ENCODE measurements at places on chromosomes 7 and 10. TPM values are rescaled to one million over a fixed set of nuclear protein-coding genes. Genes with fewer than 3 reads are reported as not detected.
A peak's percentile ranks its signal among the peaks of the same experiment; 100 is the strongest.

SRRT gene
- 133 TPM for total RNA-seq

RSPH10B2 gene
- not detected for total RNA-seq

AASS gene
- total RNA-seq = 46.8 TPM

ACSM6 gene
- 1.8 TPM for total RNA-seq

GRCh38 chr10:1247598-1248261, 191.5 kb downstream of the WDR37 start:
- DNase-seq = peak; percentile 19

DNA sequence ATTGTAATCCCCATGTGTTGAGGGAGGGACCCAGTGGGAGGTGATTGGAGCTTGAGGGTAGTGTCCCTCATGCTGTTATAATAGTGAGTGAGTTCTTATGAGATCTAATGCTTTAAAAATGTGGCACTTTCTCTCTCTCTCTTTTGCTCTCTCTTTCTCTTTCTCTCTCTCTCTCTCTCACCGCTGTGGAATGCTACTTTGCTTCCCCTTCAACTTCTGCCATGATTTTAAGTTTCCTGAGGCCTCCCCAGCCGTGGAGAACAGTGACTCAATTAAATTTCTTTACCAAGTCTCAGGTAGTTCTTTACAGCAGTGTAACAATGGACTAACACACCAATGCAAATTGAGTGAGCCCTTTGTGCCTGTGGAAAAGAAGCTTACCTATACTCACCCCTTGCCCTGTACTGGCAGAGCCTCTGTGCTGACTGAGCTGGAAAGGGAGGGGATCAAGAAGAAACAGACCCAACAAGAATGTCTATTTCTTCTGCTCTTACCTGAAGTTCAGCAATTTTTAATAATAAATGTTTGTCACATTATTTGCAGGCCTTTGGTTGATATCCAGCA, 642.5 kb upstream of the KCND2 start:
- DNase-seq = no peak

DNA sequence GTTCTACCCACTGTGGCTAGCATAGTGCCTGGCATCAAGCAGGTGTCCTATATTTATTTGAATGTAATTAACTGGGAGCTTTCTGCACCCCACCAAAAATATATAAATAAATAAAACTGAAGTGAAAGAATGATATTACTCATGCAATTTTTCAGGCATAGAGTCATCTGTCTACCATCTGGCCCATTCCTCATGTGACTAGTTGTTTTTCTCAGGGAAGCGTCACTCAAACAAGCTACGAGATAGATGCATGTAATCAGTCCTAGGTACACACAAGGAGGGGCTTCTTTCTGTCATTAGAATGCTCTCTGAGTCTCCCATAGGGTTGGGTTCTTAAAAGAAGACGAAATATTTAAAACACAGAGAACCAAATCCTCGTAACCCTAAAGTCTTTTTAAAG, 255.5 kb upstream of the KMT2E start:
- no peak for DNase-seq

GRCh38 chr7:125099519-125099918, 169.9 kb upstream of the POT1 start:
- DNase-seq = no peak

DNA sequence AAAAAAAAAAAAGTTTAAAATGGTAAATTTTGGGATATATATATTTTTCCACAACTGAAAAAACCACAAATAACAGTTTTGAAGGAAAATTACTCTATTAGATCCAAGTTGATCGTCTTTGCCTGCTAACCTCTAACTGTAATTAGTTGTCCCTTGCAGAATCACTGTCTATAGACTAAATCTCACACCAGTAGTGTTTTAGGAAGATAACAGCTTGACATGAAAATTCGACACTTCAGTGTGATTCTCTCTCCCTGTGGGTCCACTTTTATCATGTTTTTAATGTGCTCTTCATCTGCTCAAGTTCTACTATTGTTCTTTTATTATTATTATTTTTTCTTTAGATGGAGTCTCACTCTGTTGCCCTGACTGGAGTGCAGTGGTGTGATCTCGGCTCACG, 24.5 kb upstream of the ARHGAP21 start:
- no peak for DNase-seq

- DNase-seq = no peak
Measured at GRCh38 chr7:107446531-107446930, 23.3 kb upstream of the GPR22 start.

DNA sequence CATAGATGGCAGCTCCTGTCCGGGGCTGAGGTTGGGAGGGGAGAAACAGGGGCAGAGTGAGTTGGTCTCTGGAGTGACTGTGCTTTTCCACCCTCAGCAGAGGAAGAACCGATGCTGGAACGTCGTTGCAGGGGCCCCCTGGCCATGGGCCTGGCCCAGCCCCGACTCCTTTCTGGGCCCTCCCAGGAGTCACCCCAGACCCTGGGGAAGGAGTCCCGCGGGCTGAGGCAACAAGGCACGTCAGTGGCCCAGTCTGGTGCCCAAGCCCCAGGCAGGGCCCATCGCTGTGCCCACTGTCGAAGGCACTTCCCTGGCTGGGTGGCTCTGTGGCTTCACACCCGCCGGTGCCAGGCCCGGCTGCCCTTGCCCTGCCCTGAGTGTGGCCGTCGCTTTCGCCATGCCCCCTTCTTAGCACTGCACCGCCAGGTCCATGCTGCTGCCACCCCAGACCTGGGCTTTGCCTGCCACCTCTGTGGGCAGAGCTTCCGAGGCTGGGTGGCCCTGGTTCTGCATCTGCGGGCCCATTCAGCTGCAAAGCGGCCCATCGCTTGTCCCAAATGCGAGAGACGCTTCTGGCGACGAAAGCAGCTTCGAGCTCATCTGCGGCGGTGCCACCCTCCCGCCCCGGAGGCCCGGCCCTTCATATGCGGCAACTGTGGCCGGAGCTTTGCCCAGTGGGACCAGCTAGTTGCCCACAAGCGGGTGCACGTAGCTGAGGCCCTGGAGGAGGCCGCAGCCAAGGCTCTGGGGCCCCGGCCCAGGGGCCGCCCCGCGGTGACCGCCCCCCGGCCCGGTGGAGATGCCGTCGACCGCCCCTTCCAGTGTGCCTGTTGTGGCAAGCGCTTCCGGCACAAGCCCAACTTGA, 2.7 kb downstream of the REPIN1 start:
- DNase-seq = no peak

- DNase-seq = no peak
Measured at GRCh38 chr10:116240157-116240950, 32.7 kb downstream of the GFRA1 start.
